ENCODE measurements at places on chromosomes 3 and 15.

GRCh38 chr3:52109611-52110301 lies 44.5 kb downstream of the POC1A start:
- DNase-seq = no peak

DNA sequence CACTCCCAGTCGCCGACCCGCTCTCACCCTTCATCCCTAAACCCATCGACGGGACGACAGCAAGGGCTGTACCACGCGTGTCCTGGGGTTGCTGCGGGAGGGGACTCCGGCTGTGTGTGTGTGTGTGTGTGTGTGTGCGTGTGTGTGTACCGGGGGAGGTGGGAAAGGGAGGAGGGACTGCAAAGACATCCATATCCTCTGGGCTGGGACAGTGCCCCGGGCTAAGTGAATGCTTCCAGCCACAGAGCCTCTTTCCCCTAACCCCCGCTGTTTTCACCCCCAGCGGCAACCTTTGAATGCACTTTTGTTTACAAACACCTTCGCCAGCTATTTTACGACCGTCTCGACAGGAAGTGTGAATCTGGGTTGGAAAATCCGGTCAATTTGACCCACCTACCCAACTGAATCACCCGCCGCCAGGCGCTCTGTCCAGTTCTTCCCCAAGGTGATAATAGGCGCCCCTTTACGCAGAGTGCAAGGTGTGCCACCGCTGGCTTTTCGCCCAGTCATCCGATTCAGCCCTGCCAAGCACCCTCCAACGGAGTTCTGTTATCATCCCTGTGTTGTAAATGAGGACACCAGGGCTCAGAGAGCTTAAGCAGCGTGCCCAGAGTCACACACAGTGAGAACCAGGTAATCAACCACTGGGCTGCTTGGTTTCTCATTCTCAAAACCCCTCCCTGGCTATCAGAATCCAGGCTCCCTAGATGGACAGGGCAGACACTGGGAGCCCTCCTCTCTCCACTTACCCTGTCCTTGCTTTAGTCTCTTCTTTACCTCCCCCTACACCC lies 739 bp upstream of the AMOTL2 start:
- no peak for DNase-seq

GRCh38 chr15:73388256-73388781 lies 19.6 kb upstream of the HCN4 start:
- no peak for DNase-seq

DNA sequence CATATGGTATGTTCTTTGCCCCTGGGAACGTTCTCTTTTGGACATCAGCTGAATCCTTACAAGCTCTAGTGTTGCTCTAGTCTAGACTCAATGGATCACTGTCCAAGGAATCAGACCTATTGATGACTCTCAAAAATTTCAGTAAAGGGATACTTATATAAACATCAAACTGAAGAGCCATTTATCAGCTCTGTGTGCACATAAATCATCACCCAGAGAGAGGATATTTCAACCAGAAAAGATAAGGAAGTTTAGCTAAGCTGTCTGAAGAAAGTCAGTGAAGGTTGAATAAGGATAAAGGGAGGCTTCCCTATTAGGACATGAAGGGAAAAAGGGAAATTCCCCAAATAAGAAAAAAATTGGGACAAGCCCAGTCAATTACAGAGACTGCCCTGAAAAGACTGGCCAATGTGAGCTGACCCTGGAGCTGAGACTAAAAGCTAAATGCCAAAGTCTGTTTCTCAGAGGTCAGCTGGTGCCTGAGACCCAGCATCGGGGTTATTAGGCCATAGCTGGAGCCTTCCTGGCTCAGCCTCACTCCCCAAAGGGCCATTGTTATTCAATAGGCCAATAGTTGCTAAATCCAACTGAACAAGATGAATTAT lies 424.1 kb upstream of the THBS1 start:
- no peak for DNase-seq

- no peak for DNase-seq
Observed at GRCh38 chr3:124620600-124621063, 109.6 kb upstream of the UMPS start.

- no peak for DNase-seq
Observed at GRCh38 chr3:14411988-14412387, 9.6 kb downstream of the SLC6A6 start.

GRCh38 chr15:52759969-52760368 lies 30.2 kb downstream of the ONECUT1 start:
- DNase-seq = no peak

GRCh38 chr15:85595804-85596536 lies 198.8 kb downstream of the KLHL25 start:
- DNase-seq = no peak

- no peak for DNase-seq
Observed at GRCh38 chr3:71050166-71050537, 533.4 kb downstream of the FOXP1 start.

DNA sequence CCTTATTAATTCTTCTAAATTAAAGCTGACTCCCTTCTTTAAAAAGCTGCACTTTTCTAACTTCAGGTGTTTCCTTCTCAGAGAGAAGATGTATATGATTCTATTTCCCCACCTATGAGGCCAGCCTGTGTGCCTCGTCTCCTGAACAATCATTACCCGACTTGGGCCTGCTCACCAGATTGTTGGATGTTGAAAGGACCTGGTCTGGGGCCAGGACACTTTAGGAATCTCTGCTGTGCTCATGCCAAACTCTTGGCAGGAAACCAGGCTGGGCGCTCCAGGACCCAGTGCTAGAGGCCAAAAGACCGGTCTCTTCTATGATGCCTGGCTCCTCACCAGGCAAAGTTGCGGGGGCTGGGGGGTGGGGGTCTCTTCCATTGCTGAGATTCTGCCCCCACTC lies 16.9 kb upstream of the LRRC31 start:
- no peak for DNase-seq

DNA sequence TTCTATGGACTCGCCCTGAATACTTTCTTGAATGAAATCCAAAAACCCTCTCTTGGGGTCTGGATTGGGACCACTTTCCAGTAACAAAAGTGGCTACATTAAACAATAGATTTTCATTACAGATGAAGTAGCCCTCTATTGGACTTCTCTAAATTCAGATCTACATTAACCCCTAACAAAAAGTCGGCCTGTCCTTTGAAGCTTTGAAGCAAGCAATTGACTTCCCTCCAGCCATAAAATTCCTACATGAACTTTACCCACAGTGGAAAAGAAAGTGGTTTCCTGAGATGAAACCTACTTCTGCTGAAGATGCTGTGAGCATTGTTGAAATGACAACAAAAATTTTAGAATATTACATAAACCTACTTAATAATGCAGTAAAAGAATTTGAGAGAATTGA lies 967.1 kb upstream of the ROBO1 start:
- DNase-seq = no peak

GRCh38 chr15:63258658-63259057 lies 18.7 kb upstream of the APH1B start:
- no peak for DNase-seq

DNA sequence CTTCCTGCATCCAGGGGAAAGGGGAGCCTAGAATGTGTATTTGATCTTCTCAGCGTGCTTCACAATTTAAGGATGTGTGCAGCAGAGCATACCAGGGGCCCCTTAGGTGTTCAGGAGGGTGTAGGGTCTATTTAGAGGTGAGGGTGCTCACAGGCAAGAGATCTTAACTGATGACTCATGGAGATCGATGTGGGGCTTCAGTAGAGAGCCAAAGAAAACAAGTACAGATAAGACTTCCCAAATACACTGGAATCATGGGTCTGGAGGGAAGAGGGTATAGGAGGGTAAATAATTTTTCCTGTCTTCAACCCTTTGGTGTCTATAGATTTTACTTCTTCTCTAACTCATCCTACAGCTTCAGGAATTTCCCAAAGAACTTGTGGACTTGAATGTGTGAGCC lies 170.2 kb upstream of the LRRC3B start:
- no peak for DNase-seq

- no peak for DNase-seq
Observed at GRCh38 chr15:91480426-91480825, 373.1 kb upstream of the SLCO3A1 start.

GRCh38 chr15:29822684-29823459 lies 604 bp upstream of the TJP1 start:
- DNase-seq = no peak

DNA sequence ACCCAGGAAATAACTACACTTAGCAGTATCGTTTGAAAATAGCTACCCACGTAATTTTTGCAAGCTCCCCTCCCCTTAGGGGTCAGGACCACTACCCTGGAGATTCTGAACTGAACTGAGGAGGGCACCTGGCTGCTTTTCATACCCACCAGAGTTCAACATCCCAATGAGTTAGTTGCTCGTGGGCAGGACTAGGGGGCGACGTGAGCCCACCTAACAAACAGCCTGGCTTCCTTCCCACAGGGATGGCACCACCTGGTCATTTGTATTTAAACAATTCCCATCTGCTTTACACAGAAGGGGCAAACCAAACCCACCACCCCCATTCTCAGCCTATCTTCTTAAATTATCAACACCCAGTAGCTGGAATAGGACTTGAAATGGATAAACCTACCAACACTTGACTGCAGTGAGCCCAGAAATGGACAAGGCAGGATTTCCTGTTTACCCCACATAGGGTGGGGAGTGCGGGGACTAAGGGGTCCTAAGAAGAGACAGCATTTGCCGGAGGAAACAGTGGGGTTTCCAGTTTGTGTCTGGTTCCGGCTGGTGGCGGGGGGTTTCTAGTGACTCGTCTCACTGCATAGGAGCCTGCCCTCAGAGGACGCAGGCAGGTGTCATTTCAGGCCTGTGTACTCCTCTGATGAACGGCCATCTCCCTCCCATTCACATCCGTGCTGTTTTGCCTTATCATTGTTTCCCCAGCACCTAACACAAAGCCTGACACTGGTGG lies 11.6 kb upstream of the VGLL4 start:
- DNase-seq = no peak

GRCh38 chr3:100103558-100104441 lies 10.5 kb downstream of the FILIP1L start:
- DNase-seq = no peak

GRCh38 chr3:21624524-21624923 lies 126.5 kb downstream of the ZNF385D start:
- DNase-seq = no peak

- no peak for DNase-seq
Observed at GRCh38 chr3:151135541-151136337, 50.3 kb downstream of the MED12L start.

DNA sequence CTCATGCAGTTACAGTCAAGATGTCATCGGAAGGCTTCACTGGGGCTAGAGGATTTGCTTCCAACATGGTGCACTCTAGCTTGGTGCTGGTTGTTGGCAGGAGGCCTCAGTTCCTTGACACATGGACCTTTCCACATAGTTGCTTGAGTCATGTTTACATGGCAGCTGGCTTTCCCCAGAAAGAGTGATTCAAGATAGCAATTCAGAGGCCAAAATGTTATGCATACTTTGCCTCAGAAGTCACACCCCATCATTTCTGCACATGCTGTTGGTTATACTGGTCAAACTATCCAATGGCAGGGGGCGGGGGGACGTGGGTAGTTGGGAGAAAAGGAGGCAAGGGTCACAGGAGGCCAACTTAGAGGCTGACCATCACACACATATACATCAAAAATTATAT lies 58.7 kb downstream of the FOXB1 start:
- DNase-seq = no peak

DNA sequence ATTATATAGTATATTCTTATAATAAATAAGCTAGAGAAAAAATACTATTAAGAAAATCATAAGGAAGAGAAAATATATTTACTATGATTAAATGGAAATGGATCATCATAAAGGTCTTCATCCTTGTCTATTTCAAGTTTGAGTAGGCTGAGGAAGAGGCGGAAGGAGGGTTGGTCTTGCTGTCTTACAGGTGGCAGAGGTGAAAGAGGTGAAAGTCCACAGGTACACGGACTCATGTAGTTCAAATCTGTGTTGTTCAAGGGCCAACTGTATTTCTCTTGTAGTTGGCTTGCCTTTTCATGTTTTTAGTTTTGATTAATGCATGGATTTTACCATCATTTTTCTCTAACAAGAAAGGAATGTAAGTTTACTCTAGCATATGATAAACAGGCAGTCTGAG lies 41.7 kb downstream of the PDCD6IP start:
- DNase-seq = no peak

DNA sequence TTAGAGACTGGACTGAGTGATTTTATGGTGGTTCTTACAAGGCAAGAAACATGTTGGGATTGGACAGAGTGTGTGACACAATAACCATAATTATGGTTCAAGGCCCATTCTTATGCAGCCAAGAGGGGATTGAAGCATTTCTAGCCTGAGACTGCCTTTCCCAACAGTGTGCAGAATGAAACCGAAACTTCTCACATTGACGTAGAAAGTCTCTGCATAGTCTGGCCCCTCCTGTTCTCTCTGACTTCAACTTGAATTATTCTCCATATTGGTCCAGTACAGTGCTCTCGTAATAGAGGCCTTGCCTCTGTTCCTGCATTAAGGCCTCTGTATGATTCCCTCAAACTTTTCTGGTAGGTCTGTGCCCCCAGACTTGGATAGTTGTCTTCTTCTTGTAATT lies 138.3 kb downstream of the DIPK2A start:
- no peak for DNase-seq

GRCh38 chr15:62153228-62153627 lies 11.9 kb downstream of the C2CD4B start:
- DNase-seq = no peak
